ENCODE measurements at places on chromosomes 13 and 19.
A peak's percentile ranks its signal among the peaks of the same experiment; 100 is the strongest.

DNA sequence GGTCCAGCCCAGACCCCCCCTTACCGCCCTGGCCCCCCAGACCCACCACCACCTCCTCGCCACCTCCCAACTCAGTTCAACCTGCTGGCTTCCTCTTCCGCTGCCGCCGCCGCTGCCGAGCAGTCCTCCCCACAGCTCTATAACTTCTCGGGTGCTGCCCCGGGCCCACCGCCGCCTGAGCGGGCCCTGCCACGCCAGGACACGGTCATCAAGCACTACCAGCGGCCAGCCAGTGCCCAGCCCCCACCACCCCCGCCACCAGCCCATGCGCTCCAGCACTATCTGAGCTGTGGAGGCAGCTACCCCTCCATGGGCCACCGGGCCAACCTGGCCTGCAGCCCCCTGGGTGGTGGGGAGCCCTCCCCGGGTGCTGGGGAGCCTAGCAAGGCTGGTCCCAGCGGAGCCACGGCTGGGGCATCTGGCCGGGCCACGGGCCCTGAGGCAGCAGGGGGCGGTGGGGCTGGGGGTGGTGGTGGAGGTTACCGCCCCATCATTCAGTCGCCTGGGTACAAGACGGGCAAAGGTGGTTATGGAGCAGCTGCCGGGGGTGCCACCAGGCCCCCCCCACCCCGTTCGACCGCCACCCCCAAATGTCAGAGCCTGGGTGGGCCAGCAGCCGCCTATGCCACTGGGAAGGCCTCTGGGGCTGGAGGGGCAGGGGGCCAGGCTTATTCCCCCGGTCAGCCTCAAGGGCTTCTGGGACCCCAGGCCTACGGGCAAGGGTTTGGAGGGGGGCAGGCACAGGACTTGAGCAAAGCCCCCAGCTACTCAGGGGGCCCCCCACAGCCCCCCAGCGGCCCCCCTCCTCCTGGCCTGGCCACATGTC lies 4.2 kb downstream of the PRR12 start:
- no peak for DNase-seq

GRCh38 chr13:48578516-48579164 lies 45.8 kb upstream of the RCBTB2 start:
- DNase-seq: no peak

DNA sequence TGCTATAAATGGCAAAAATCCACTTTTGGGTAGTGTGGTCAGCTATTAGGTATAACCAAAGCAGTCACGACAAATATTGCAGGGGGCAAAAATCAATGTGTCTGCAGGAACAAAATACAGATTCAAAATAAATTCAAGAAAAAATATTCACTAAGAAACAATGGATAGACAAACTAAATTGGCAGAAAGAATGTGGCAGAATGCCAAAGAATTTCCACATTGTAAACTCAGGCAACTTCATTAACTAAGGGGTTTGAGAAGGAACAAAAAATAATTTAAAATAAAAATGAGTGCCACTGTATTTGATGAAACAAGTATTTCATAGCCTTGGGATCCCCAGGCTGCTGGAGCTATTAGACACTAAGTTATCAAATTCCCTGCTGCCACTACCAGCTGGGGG lies 193.1 kb downstream of the VWA8 start:
- DNase-seq: no peak

DNA sequence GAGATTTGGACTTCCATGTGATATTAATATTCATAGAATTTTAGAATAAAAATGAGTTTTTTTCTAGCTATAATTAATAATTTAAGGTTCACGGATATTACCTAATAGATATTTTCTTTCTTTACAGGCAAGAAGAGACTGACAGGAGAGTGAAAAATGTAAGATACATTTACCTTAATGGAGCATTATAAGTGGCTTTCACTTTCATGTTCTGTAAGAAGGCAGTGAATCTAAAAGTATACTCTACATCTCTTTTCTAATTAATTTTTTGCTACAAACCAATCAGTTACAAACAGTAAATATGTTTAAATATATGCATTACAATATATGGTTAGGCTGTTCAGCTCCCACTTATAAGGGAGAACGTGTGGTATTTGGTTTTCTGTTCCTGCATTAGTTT lies 159.1 kb downstream of the LMO7 start:
- no peak for DNase-seq

- DNase-seq: no peak
Observed at GRCh38 chr19:12918253-12918652, 840 bp downstream of the SYCE2 start.

- no peak for DNase-seq
Observed at GRCh38 chr19:7550987-7551761, 15.7 kb downstream of the PNPLA6 start.

GRCh38 chr19:20928371-20928770 lies 5.3 kb downstream of the ZNF85 start:
- DNase-seq: no peak

DNA sequence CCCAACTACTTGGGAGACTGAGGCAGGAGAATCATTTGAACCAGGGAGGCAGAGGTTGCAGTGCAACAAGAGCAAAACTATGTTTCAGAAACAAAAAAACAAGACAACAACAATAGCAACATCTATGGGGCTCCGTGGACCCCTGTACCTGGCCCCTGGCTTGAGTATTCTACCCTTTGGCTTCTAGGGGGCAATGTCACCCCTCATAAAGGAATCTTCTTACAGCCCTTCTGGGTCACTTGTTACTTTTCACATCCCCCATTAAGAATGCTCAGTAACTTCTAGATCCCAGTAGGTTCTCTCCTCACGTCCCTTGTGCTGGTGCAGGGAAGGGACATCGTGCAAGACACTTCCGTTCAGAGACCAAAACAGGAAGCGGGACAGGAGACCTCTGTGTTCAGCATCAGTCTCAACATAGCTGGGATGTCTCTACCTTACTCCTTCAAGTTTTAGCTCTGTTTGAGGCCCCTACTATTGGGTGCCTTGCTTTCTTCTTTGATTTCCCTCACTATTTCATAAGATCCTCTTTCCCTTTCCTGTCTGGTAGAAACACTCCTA lies 218.1 kb upstream of the ARGLU1 start:
- no peak for DNase-seq

DNA sequence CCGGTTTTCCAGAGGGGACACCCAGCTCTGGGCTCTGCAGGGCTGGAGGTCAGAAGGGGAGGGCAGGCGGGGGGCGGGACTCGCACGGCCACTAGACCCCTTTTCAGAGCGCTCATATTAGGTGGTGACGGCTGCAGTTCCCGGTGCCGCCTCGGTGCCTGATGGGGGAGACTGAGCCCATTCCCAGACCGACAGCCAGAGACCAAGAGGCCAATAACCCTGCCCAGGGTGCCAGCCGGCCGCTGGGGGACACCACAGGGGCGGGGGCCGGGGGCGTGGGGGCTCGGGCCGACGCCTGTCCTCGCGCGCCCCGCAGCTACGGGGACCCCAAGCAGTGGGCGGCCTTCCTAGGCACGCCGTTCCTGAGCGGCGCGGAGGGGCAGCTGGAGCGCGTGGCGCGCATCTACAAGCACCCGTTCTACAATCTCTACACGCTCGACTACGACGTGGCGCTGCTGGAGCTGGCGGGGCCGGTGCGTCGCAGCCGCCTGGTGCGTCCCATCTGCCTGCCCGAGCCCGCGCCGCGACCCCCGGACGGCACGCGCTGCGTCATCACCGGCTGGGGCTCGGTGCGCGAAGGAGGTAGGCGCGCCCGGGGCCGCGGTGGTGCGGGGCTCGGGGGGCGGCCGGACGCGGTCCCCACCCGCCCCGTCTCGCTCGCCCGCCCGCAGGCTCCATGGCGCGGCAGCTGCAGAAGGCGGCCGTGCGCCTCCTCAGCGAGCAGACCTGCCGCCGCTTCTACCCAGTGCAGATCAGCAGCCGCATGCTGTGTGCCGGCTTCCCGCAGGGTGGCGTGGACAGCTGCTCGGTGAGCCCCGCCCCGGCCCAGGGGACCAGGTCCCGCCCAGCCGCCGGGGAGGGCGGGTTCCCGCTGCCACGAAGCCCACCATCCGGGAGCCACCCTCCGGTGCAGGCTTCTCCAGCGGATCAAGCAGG lies 2.4 kb downstream of the TIMM13 start:
- DNase-seq: no peak

GRCh38 chr19:35559281-35559659 lies 4.2 kb downstream of the ATP4A start:
- no peak for DNase-seq

DNA sequence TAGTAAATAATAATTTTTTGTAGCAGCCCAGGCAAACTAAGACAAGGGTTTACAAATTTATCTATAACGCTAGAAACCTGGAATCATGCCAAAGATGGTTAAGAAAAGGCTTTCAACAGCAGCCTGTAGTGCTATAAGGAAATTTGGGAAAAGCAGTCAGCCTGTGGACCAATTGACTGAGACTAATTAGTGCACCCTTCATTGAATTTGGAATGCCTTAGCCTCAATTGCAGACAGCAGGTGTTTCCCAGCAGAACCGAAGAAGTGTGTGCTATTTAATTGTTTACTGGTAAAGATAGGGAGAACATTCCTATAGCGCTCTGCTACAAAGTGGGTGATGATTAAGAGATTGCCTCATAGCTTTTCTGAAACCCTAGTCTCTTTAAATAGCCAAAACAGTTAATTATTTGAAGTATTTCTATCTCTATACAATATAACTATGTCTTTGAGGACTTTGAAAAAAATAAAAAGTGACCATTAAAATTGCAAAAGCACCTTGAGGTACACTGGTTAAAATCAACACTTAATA lies 1884.3 kb upstream of the PCDH20 start:
- DNase-seq: no peak

- no peak for DNase-seq
Observed at GRCh38 chr13:96672016-96672415, 322.3 kb downstream of the OXGR1 start.

GRCh38 chr13:98327371-98328270 lies 150.6 kb upstream of the RNF113B start:
- DNase-seq: no peak

GRCh38 chr13:31769575-31769974 lies 30.2 kb downstream of the RXFP2 start:
- DNase-seq: no peak

GRCh38 chr19:54677217-54677616 lies 14.4 kb downstream of the LILRB4 start:
- no peak for DNase-seq

DNA sequence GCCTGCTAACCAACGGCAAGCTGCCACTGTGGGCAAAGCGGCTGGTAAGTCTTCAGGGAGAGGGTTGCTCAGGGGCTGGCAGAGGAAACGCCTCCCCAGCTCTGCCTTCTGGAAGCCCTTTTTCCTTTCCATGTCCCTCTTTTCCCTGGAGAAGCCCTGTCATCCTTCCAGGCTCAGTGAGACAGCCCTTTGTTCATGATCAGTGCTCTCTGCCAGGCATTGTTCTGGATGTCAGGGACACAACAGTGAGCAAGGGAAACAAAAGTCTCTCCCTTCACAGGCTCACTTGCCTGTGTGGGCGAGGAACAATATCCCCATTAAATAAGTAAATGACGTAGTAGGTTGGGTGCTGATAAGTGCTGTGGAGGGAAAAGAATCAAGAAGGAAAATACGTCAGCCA lies 13.9 kb upstream of the OVOL3 start:
- no peak for DNase-seq

- no peak for DNase-seq
Observed at GRCh38 chr13:111345682-111346081, 25.2 kb downstream of the TEX29 start.

- no peak for DNase-seq
Observed at GRCh38 chr19:42363614-42364346, 26.3 kb downstream of the CNFN start.

DNA sequence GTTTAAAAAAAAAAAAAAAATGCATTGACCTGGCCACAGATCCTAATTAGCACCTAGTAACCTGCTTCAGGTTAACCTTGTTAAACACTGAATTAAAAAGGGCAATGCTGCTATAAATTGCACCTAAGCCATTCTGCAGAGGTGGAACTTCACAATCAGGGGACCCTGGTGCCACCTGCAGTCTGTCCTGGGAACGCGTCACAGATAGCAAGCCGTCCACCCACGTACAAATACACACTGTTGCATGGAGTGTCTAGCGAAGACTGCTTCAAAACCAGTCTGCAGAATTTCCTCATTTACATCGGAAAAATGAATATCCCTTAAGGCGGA lies 169.3 kb downstream of the COL4A1 start:
- DNase-seq: no peak

- DNase-seq: no peak
Observed at GRCh38 chr19:16899566-16900075, 10.8 kb downstream of the F2RL3 start.

- no peak for DNase-seq
Observed at GRCh38 chr13:108193806-108194205, 21.5 kb downstream of the LIG4 start.

DNA sequence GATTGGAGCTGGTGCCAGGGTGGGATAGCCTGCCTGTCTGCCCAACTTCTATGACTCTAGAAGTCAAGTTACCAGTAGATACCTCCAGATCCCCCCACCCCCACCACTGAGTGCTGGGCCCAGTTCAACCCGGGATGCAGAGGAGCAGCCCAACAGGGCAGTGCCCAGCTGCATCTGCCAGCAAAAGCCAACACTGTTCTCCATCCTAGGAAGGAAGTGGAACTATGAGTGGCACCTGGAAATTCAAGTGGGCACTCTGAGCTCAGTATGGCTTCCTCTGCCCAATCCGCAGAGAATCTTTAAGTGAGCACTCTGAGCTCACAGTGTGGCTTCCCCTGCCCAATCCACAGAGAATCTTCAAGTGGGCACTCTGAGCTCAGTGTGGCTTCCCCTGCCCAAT lies 14.2 kb downstream of the TUBGCP3 start:
- no peak for DNase-seq

DNA sequence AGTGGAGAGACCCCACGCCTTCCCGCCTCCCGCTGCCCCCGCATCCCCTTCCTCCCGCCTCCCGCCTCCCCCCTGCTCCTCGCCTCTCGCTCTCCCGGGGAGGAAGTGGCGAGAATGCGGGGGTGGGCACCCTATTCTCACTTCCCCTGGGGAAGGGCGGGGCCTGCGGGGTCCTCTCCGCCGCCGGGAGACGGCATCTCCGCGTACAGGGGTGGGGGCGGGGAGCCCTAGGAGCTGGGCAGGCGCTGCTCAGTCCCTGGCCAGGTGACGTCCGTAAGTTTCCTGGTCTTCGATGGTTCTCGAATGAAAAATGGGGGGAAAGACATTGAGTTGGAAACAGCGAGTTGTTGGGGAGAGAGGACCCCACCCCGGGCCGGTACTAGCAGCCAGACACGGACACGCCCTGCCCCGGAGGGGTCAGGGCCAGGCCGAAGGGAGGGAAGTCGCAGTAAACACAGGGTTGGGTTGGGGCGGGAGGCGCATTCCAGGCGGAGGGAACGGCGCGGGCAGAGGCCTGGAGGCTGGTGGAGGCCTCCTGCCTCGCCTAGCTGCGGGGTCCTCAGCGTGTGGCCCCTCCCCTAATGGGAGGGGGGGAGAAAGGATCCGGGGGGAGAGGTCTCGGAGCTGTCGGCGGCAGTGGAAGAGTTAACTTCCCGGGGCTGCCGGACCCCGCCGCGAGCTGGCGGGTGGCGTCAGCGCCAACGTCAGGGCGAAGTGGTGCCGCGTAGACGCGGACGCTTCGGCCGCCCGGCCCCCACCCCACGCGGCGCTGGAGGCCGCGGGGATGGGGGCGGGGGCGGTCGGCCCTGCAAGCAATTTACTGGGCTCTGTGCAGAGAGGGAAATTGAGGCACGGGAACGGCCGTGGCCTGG lies 10.4 kb upstream of the JUND start:
- peak; percentile 55 for DNase-seq
